ENCODE measurements at places on chromosomes 2 and 18.

GRCh38 chr18:45554389-45554737 lies 60.9 kb upstream of the SLC14A2 start:
- no peak for DNase-seq

GRCh38 chr2:238320648-238321281 lies 447 bp downstream of the TRAF3IP1 start:
- DNase-seq = no peak

- no peak for DNase-seq
Measured at GRCh38 chr2:11598228-11598731, 64.4 kb downstream of the GREB1 start.

- DNase-seq = no peak
Measured at GRCh38 chr2:106956879-106957278, 70.9 kb upstream of the ST6GAL2 start.

DNA sequence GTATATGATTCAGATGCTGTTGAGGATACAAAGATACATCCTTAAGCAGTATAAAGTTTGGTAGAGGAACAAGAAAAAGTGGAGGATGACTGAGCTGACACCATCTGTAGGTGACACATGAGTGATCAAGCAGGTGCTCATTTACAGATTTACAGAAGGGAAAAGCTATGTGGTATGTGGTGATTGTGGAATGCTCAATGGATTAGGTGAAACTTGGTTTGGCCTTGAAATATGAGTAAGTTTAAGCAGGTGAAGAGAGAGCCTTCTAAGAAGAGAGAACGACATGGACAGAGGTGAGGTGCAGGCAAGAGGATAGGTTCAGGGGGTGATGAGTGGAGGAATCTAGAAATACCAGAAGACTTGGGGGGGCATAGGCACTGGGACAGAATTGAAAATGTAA lies 5.9 kb downstream of the ASXL3 start:
- no peak for DNase-seq

GRCh38 chr18:3162181-3162580 lies 57.6 kb downstream of the MYOM1 start:
- DNase-seq = no peak

DNA sequence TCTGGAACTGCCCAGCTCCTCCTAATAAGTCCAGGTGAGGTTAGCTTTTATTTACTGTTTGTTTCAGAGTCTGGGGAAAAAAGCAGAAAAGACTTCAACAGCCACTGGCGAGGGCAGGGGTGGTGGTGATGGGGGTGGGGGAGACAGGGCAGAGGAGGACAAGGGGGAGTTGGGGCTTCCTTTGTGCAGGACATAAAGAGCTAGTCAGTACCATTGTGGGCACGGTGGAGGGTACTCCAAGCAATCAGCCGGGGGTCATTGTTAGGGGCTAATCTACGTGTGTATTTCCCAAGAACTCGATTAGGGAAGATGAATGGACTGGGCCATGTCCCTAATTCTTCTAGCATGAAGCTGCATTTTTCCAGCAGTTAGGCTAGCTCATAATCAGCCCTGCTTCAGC lies 2.8 kb upstream of the RAX start:
- no peak for DNase-seq

GRCh38 chr18:60235164-60235563 lies 137.4 kb downstream of the MC4R start:
- no peak for DNase-seq

DNA sequence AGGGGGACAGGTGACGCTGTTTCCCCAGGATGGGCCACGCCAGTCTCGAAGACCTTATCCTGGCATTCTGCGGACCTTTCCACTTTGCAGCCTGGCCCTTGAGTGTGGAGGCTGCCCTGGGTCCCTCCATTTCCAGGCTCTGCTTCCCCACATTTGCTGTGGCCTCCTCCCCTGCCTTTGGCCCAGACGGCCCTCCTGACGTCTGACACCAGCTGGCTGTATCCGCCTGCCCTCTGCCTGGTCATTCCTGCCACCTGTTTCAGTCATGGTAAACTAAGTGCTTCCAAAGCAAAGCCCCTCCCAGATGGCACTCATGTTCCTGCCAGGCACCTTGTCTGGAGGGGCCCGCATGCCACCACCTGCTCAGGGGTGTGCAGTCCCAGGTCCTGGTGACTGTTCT lies 95.1 kb downstream of the ASB1 start:
- DNase-seq = no peak

DNA sequence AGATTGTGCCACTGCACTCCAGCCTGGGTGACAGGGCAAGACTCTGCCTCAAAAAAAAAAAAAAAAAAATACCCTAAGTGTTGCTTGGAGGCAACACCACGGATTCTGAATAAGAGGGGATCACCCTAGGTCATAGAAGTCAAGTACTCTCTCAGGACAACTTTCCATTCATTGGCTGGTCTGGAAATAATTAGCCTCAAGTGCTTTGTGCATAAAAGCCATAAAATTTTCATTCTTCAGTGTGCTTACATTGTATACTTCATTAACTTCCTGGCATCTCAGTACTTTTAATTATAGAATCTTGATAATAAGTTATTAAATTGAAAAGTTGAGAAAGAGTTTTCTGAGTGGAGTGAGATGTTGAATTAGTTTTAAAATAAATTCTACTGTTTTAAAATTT lies 876.1 kb upstream of the FAM98A start:
- no peak for DNase-seq

All from stimulated activated CD8-positive, alpha-beta memory T cell treated with anti-CD3 and anti-CD28 coated beads, Interleukin-12 subunit alpha, Interleukin-12 subunit beta, amount 100 ng/mL, for 1 hour (primary cell).